Renal cortical epithelial cell (primary cell): ENCODE measurements at places on chromosomes 7 and 10. TPM values are rescaled to one million over a fixed set of nuclear protein-coding genes. Genes with fewer than 3 reads are reported as not detected.

SLC13A1 gene
- not detected in 2 replicates for total RNA-seq

POLR3A gene
- total RNA-seq, result 16.3 and 17.6 TPM in 2 replicates

STRIP2 gene
- total RNA-seq, result 2.3 and 3.8 TPM in 2 replicates

SH2D4B gene
- under 0.01 TPM in 1 of 2 replicates, not detected in the other for total RNA-seq

CFTR gene
- total RNA-seq, result 10.9 and 29.9 TPM in 2 replicates

PGAM1 gene
- 433 and 552 TPM in 2 replicates for total RNA-seq
